Posterior cingulate gyrus (tissue), 11 donors: ENCODE measurements at places on chromosomes 1 and 21.

GRCh38 chr1:28155628-28156027 lies 20.9 kb downstream of the PTAFR start:
- no peak for DNase-seq

DNA sequence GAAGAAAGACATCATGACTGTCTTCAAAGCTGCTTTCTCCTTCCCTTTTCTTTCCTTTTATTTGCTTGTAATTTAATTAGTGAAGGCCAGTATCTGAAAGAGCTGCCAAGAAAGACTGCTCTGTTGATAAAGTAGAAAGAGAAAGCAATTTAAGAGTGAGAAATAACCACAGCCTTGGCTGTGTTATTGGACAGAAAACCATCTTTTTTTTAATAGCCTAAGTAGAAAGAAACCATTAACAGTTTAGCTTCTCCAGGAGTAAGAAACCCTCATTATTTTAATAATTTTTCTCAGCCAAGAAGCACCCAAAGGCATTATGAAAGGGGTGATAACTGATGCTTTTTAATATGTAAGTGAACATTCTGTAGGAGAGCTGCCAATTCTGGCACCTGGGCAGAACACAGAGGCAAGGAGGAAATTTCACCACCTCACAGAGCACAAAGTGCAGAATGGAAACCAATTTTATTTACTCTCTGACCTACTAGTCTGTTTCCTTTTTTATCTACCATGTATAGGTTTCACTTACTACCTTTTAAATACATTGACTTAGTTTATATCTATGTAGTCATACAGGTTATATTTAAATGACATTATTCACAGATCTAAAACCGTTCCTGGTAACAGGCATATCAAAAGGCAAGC lies 703.2 kb downstream of the MRPL39 start:
- DNase-seq = no peak

- no peak for DNase-seq
Observed at GRCh38 chr1:84582802-84583587, 8.8 kb upstream of the CTBS start.

DNA sequence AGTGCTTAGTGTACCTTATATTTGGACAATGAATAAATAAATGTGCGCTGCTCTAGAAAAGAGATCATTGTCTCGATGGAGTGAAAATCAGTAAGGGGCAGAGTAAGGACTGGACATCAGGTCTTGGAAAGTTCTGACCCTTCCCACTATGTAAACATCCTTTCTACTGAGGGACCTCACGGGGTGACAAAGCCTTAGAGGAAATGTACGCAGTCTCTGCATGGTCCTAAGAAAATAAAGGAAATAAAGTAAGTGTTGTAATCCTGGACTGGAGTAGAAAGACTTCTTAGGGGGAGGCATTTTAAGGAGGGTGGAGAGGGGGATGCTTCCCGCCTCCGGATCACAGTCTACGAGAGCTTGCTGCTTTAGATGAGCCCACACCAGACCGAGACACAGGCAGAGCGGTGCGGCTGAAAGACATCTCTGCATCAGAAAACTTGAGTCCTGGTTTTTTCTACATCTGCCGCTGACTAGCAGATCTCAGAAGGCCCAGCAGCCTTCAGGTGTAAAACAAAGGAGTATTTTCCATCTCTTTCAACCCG lies 22.3 kb upstream of the GPR137B start:
- DNase-seq = no peak

DNA sequence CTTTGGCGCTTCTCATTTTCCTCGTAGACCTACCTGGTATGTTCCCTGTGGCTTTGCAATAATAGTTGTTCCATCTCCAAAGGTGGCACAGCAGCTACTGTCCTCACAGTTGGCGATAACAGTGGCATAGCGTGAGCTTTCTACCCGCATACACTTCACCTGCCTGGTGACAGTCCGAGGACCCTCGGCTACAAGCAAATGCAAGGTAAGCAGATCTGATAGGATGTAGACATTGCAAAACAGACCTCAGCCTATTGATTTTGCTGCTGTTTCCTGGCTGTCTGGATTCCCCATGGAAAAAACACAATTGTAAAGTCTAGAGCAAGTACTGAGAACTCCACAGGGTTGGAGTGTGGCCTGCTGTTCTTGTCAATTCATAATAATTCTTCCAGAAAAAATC lies 78.5 kb downstream of the WDR3 start:
- no peak for DNase-seq

DNA sequence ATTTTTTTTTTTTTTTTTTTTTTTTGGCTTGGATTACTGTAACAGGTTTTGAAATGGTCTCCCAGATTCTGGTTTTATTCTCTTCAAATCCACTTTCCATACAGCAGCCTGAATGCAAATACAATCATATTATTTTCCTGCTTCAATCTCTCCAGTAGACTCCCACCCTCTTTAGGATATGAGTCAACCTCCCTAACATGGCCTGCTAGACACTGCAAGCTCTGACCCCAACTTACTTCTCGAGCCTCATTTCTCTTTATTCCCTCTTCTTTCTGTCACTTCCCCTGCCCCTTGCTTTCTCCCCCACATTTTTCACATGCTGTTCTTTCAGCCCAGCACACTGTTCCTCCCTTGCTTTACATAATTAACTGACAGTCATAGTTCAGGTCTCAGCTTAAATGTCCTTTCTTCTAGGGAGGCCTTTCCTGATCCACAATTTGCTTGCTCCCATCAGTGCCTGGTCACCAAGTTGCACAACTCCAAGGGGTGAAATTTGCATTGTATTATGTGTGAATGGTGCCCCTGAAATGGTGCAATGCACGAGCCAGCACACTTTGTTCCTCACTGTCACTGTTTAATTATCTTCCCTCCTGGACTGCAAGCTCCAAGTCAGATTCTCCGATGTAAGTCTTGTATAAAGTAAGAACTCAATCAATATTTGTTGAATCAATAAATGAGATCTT lies 22.1 kb upstream of the IL19 start:
- no peak for DNase-seq

GRCh38 chr1:201269900-201270410 lies 13.4 kb upstream of the PKP1 start:
- DNase-seq = no peak

- DNase-seq = no peak
Observed at GRCh38 chr1:3909615-3910014, 9.5 kb upstream of the C1orf174 start.

DNA sequence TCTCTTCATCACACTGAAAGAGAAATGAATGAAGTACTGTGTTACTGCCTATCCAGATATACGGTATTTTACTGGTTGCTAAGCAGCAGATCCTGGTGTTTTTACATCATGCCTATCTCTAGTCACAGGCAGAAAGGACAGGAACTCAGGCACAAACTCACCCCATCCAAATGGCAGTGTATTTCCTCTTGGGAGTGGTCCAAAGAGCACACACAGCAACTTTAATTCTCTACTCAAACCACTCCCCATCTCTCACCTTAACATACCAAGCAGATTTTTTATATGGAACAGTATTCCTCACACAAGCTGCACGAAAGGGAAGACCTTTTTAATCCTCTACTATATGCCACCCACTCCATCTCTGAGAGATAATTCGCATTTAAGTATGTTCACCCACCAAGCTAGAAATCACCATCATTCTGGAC lies 27.3 kb downstream of the EIF4G3 start:
- no peak for DNase-seq

GRCh38 chr1:66438062-66438461 lies 95.9 kb upstream of the SGIP1 start:
- DNase-seq = no peak

DNA sequence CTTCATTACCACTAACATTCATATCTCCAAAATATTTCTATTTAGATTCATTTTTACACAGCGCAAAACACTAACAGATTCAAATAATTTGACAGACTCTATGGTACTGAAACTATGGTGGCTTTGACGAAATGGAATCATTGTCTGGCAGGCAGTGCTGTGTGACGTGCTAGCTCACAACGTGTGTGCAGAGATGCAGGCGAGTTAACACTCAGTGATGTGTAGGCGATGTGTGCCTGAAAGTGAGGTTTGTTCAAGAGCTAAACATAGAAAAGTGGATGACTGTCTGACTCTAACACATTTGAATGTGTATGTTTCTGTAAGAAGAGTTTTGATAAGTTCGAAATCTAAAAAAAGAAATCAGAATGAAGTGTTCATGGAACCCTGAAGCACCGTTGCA lies 97.7 kb downstream of the RYR2 start:
- DNase-seq = no peak

DNA sequence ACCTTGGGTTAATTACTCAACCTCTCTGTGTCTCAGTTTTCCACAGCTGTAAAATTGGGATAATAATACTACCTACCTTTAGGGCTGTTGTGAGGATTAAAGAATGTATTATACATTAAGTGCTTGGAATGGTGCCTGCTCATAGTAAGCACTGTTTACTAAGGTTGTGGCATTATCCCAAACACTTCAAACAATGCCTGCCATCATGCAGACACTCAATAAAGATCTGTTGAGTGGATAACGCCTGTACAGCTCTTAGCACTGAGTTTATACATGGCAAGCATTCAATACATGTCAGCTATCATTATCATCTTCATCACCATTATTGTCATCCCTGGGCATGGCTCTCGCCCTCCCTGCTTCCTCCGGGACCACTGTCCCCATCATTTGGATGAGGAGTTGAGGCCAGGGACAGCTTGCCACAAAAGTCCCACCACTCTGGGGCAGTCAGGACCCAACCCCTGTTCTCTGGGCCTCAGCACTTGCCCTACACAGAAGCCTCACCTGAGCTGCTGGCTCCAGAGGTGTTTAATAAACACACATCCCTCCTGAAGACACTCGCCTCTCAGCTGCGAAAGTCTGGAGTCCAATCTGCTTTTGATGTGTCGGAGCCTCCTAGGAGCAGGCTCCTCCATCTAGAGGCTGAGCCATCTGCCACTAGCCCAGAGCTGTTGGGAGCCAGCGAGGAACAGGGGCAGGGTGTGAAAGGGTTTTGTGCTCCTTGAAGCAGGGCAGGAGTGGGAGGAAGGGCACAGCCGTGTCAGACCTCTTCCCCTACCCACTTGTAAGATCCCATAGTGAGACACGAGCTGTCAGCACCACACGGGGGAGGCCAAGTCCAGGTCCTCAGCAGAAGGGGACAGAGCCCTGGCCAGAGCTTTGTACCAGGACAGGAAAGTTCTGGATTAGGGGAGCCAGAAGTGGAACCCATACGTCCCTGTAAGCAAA lies 80.9 kb upstream of the ZC3H12A start:
- DNase-seq = no peak

GRCh38 chr1:6141592-6141991 lies 38.5 kb downstream of the CHD5 start:
- peak; percentile 67 for DNase-seq

DNA sequence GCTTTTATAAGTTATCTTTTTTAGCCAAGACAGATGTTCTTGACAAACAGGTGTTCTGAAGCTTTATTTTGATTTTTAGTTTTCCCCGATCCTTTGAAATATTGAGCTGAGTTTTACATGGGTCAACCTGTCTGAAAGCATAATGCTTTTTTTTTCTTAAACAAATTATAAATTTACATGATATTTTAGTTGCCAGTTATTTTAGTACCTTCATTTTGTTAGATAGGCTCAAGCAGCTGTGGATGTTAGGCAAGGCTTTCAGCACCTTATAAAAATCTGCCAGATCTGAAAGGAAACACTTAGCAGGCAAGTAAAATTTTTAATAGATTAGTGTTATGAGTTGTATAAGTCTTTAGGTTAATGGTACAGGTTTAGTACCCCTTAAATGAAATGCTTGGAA lies 33.7 kb downstream of the ATF6 start:
- no peak for DNase-seq

- no peak for DNase-seq
Observed at GRCh38 chr1:229953736-229954326, 113.2 kb upstream of the GALNT2 start.

DNA sequence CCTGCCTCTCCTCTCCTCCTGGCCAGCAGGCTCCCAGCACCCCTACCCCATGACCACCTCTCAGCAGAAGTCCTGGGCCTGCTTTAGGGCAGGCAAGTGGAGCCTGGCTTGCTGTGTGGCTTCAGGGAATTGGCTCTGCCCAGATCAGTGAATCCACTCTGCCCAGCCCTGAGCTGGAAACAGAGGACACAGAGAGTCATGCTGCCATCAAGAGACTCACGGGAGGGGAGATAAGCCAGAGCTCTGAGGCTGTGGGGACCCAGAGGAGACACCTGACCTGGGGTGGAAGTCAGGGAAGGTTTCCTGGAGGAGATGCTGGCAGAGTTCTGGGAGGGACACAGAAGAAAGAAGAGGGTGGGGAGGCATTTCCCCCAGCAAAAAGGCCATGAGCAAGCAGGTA lies 54.2 kb downstream of the GLIS1 start:
- DNase-seq = peak; percentile 8

- no peak for DNase-seq
Observed at GRCh38 chr1:53454019-53454418, 5.2 kb upstream of the DMRTB1 start.

GRCh38 chr1:119483441-119484200 lies 23.4 kb upstream of the HSD3B1 start:
- DNase-seq = no peak

DNA sequence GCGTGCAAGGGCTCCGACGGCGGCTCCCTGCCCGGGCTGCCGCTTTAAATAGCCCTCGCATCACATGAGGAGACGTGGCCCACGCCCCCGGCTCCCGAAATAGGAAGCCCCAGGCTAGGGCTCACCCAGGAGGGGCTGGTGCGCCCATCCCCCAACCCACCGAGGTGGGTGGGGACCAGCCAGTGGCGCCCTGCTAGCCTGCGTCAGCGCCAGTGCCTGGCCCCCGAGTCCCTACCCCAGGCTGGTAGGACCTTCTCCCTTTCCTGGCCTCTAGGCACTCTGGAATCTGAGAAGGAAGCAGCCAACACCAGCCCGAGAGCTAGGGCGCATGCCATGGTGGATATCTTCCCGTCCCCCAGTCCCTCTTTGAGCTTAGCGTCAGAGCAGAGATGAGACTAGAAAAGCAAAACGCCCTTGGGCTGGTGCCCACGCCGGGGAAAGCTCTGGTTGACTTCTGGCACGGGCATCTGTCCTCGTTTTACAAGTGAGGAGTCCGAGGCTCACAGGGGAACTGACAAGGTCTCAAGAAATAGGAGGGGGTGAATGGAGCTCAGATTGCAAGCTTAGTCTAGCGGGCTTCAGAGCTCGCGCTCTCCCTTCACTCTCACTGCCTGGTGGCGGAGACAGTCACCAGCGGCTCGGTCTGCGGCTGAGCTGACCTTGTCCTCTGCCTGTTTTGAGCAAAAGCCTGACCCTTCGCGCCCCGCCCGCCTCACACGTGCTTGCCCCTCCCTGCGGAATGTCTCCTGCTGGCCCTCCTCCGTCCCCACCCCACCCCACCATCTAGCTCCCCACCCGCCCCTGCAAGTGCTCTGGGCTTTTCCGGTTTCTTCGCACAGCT lies at the start of gene FABP3:
Gene FABP3, minus strand, starts transcription at position 21 of the 841 bp plus-strand sequence. CDS start 62 bp downstream, outside the sequence.
- DNase-seq = peak; percentile 97
